ENCODE measurements at places on chromosomes 3 and 15. TPM values are rescaled to one million over a fixed set of nuclear protein-coding genes. Genes with fewer than 3 reads are reported as not detected.

CIB2 gene
- 17.6 TPM for total RNA-seq

FAM219B gene
- 88.9 TPM for total RNA-seq

FBXO40 gene
- total RNA-seq = not detected

LMCD1 gene
- total RNA-seq = 167 TPM

MORC1 gene
- not detected for total RNA-seq

ZBED2 gene
- total RNA-seq = 0.13 TPM

ISL2 gene
- 3.3 TPM for total RNA-seq

AZI2 gene
- 40.0 TPM for total RNA-seq

GPR149 gene
- total RNA-seq = not detected

HTR3E gene
- total RNA-seq = not detected

DNA sequence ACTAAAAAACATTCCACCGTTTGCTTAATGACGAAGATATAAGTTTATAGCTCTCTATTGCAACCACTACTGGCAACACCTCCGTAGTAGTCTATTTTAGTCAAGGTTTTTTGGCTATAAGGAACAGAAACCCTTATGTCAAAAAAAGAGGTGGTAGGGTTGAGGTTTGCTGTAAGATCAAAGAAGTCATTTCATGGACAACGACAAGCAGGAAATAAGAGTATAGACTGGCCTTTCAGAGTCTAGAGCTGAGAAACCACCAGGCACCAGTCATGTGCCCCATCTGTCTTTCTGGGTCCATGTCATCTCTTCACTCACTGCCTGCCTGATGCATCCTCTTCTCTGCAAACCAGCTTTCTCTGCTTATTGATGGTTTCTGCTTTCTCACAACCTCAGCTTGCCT, 42.7 kb downstream of the THBS1 start:
- no peak for DNase-seq
- no peak overlapping the region for H3K4me3 ChIP-seq
- no peaks in the 10 kb centered on the region for H3K36me3 ChIP-seq
- H3K27ac ChIP-seq = no peak overlapping the region
- no peaks in the 10 kb centered on the region for H3K27me3 ChIP-seq

DNA sequence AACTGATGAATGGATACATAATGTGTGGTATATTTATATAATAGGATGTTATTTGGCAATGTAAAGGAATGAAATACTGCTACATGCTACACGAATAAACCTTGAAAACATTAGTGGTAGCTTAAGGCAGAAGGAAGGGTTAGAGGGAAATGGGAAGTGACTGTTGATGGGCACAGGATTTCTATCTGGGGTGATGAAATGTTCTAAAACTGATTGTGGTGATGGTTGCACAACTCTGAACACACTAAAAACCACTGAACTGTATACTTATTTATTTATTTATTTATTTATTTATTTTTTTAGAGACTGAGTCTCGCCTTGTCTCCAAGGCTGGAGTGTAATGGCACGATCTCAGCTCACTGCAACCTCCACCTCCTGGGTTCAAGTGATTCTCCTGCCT, 24.8 kb upstream of the SHISA5 start:
- no peaks in the 10 kb centered on the region for H3K27me3 ChIP-seq
- DNase-seq = no peak
- H3K27ac ChIP-seq = no peak overlapping the region
- no peaks in the 10 kb centered on the region for H3K4me1 ChIP-seq
- H3K36me3 ChIP-seq = peaks cover 34% of the 10 kb centered on the region

- no peak overlapping the region for H3K27ac ChIP-seq
- H3K27me3 ChIP-seq = no peaks in the 10 kb centered on the region
- no peak overlapping the region for H3K4me3 ChIP-seq
- DNase-seq = no peak
These were observed 531.9 kb downstream of the AGBL1 start for GRCh38 chr15:86611417-86612040.

- no peaks in the 10 kb centered on the region for H3K36me3 ChIP-seq
- no peak overlapping the region for H3K4me3 ChIP-seq
- H3K4me1 ChIP-seq = peaks cover 22% of the 10 kb centered on the region
- DNase-seq = no peak
- H3K27me3 ChIP-seq = no peaks in the 10 kb centered on the region
- peak overlapping the region; percentile 40 for H3K27ac ChIP-seq
These were observed 60.4 kb downstream of the IL12A start for GRCh38 chr3:160049038-160049437.

- H3K4me1 ChIP-seq = no peaks in the 10 kb centered on the region
- H3K27me3 ChIP-seq = no peaks in the 10 kb centered on the region
- H3K27ac ChIP-seq = no peak overlapping the region
These were observed 22.5 kb downstream of the CNTN3 start for GRCh38 chr3:74591946-74592345.

DNA sequence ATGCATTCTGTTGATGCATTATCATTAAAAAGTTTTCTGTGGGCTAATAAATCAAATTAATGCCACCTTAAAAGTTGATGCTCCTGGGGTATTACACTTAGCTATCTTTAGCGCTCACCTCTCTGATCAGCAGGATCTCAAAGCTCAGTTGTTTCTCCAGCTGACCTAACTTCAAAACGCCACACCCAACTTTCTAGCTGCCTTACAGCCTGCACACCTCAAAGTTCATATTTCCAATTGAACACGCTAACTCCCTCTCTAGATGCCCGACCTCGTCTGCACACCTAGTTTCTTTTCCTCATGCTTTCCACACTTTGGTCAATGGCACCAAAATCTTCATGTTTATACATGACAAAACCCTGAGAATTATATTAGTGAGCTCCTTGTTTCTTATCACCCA, 98.2 kb upstream of the AGTR1 start:
- no peak for DNase-seq
- no peak overlapping the region for H3K27ac ChIP-seq
- no peaks in the 10 kb centered on the region for H3K36me3 ChIP-seq
- no peaks in the 10 kb centered on the region for H3K4me1 ChIP-seq

DNA sequence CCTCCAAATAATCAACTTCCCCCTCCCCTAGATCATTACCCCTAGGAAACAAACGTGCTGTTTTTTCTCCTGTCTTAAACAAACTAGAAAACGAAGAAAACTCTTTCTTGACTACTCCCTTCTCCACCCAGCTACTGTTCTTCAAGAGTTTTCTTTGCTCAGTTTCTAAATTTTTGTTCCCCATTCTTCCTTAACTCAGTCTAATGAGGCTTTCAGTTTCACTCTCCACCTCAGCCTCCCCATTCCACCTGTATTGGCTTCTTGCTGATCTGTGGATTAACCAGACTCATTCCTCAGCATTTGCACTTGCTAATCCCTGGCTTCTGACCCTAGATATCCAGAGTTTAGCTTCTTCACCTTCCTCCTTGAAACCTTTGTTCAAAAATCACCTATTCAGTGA, 26.8 kb downstream of the SERPINI1 start:
- H3K36me3 ChIP-seq = no peaks in the 10 kb centered on the region
- no peaks in the 10 kb centered on the region for H3K27me3 ChIP-seq
- no peaks in the 10 kb centered on the region for H3K4me1 ChIP-seq
- H3K4me3 ChIP-seq = no peak overlapping the region
- no peak overlapping the region for H3K27ac ChIP-seq

DNA sequence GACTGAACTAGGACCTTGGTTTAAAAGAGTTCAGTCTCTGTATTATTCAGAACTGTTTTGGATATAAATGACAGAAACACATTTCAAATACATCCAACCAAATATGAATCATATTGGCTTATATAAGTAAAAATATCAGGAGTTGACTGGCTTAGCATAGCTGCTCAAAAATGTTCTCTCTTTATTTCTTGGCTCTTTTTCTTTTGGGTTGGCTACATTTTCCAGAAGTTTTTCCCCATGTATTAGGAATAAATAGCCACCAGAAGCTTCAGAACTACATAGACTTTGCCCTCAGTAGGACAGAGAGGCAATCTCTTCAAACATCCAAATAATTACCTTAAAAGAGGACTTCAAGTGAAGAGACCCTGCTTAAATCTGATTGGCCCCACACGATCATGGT, 32.7 kb downstream of the KCNMB2 start:
- no peak for DNase-seq
- no peaks in the 10 kb centered on the region for H3K27me3 ChIP-seq
- H3K36me3 ChIP-seq = no peaks in the 10 kb centered on the region
- no peak overlapping the region for H3K4me3 ChIP-seq
- no peak overlapping the region for H3K27ac ChIP-seq
- no peaks in the 10 kb centered on the region for H3K4me1 ChIP-seq

DNA sequence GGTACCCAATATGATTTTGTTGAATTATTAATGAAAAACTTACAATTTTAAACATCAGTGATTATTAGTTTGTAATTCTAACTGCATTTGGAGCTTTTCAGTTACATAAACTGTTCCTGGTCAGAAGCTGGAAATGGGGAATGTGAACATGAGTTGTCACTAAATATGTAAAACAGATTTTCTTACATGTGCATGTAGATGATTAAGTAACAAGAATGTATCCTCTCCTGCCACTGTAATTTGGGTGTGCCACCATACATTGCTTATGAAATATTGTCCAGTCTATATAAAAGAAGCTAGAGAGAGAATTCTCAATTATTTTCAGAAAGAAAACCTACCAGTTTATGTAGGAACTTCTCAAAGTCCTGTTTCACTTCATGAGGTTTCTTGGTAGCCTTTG, 91.6 kb upstream of the FGF7 start:
- H3K27ac ChIP-seq = no peak overlapping the region
- H3K36me3 ChIP-seq = peaks cover 12% of the 10 kb centered on the region
- no peak for DNase-seq
- no peaks in the 10 kb centered on the region for H3K4me1 ChIP-seq
- H3K27me3 ChIP-seq = no peaks in the 10 kb centered on the region

DNA sequence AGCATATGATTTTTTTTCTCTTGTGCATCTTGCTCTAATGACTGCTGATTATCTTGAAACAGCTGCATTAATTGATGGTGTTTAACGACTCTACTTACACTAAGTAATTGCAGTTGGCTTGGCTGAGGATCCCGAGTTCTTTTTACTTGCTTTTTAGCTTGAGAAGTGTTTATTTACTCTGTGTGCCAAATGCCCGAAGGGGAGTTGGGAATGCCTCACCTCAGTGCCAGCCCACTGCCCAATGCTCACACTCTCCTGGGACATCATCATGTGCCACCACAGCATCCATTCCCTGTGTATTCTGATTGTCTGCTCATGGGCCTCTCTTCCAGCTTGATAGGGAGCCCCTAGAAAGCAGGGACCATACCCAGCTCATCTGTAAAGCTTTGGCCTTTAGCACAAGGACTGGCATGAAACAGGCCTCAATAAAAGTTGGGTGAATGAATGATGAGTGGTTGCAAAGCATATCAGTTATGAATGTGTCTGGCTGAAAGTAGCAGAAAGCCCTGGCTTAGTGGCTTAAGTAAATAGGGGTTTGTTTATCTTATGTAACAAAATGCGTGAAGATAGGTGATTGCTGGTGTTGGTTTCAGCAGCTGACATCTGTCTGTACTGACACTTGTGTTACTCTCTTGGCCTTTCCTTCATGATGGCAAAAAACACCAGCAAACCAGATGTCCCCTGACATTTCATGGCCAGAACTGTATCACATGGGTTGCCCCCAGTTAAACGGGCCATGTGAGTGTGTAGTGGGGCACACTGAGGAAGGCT, 8.1 kb downstream of the PXYLP1 start:
- H3K4me3 ChIP-seq = no peak overlapping the region
- H3K4me1 ChIP-seq = peaks cover 51% of the 10 kb centered on the region
- H3K36me3 ChIP-seq = peaks cover 6% of the 10 kb centered on the region

- H3K27ac ChIP-seq = peak overlapping the region; percentile 96
- H3K4me1 ChIP-seq = peaks cover 23% of the 10 kb centered on the region
- no peak overlapping the region for H3K4me3 ChIP-seq
- H3K27me3 ChIP-seq = no peaks in the 10 kb centered on the region
- no peak for DNase-seq
- H3K36me3 ChIP-seq = no peaks in the 10 kb centered on the region
These were observed 1.6 kb upstream of the GNB4 start for GRCh38 chr3:179452872-179453271.

GRCh38 chr15:87896936-87897335, 359.6 kb downstream of the NTRK3 start:
- H3K27me3 ChIP-seq = no peaks in the 10 kb centered on the region
- H3K36me3 ChIP-seq = no peaks in the 10 kb centered on the region
- no peak overlapping the region for H3K27ac ChIP-seq
- DNase-seq = peak; percentile 74
- H3K4me3 ChIP-seq = no peak overlapping the region

DNA sequence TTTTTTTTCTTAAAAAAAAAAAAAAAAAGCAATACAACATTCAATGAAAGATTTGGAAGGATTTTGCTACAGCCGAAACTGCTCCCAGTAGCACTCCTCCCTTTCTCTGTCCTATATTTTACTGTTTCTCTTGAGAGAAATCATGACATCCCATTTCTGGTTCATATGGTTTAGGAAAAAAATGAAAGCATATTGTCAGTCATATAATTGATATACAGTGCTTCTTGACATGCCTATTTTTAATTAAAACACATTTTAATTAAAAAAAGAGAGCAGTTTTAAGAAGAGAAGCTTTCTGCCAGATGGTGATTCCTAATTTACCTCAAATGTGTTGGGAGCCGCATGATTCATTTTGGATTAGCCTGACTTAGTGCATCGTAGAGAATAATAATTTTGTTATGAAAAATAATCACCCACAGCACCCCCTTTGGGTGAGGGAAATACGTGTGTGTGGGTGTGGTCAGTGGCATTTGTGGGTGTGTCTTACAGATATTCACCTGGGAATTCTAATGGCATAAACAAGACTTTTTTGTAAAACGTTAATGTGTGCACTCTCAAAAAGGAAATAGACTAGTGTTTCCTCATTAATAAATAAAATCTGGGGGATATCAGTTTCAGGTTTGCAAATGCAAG, 544.5 kb downstream of the MFSD1 start:
- H3K27me3 ChIP-seq = no peaks in the 10 kb centered on the region
- H3K36me3 ChIP-seq = no peaks in the 10 kb centered on the region
- H3K4me3 ChIP-seq = no peak overlapping the region

- no peaks in the 10 kb centered on the region for H3K4me1 ChIP-seq
- no peak overlapping the region for H3K4me3 ChIP-seq
- no peak overlapping the region for H3K27ac ChIP-seq
- no peaks in the 10 kb centered on the region for H3K27me3 ChIP-seq
- peak; percentile 85 for DNase-seq
- H3K36me3 ChIP-seq = no peaks in the 10 kb centered on the region
These were observed 244.0 kb downstream of the OCA2 start for GRCh38 chr15:27855137-27855536.

GRCh38 chr15:43440721-43441281, 52.2 kb downstream of the TP53BP1 start:
- DNase-seq = no peak
- no peaks in the 10 kb centered on the region for H3K27me3 ChIP-seq
- no peaks in the 10 kb centered on the region for H3K4me1 ChIP-seq

- H3K4me1 ChIP-seq = no peaks in the 10 kb centered on the region
- H3K36me3 ChIP-seq = peaks cover 17% of the 10 kb centered on the region
- H3K27me3 ChIP-seq = no peaks in the 10 kb centered on the region
- H3K4me3 ChIP-seq = no peak overlapping the region
- DNase-seq = no peak
- no peak overlapping the region for H3K27ac ChIP-seq
These were observed 238.6 kb upstream of the CHRM5 start for GRCh38 chr15:33729653-33730052.

- no peak for DNase-seq
- H3K36me3 ChIP-seq = no peaks in the 10 kb centered on the region
- H3K4me1 ChIP-seq = peaks cover 76% of the 10 kb centered on the region
- H3K4me3 ChIP-seq = peak overlapping the region; percentile 82
- no peaks in the 10 kb centered on the region for H3K27me3 ChIP-seq
These were observed 2.3 kb downstream of the ANXA2 start for GRCh38 chr15:60395276-60396011.

GRCh38 chr3:152398495-152398894, 129.8 kb downstream of the MBNL1 start:
- no peak overlapping the region for H3K4me3 ChIP-seq
- H3K27ac ChIP-seq = peak overlapping the region; percentile 79
- H3K36me3 ChIP-seq = no peaks in the 10 kb centered on the region
- H3K27me3 ChIP-seq = no peaks in the 10 kb centered on the region
- peaks cover 92% of the 10 kb centered on the region for H3K4me1 ChIP-seq

- H3K27ac ChIP-seq = no peak overlapping the region
- H3K4me1 ChIP-seq = peaks cover 27% of the 10 kb centered on the region
- no peak overlapping the region for H3K4me3 ChIP-seq
- DNase-seq = no peak
- H3K27me3 ChIP-seq = no peaks in the 10 kb centered on the region
These were observed 39.8 kb downstream of the ZFAND6 start for GRCh38 chr15:80099241-80099640.
